ENCODE measurements at places on chromosomes 6 and 20.
A peak's percentile ranks its signal among the peaks of the same experiment; 100 is the strongest.

DNA sequence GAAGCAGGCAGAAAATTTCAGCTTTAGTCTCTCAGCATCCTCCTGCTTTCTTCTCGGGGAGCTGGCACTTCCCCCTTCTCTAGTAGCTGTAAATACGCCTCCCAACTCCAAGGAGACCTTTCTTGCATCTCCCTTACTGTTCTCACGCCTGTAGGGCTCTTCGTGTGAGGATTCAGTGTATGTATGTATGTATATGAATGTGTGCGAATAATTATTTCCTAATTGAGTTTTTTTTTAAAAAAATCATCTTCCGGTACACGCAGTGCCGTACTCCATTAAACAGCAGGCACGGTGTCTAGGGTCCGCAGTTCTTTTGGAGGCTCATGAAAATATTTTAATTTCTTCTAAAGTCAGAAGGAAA lies 85.4 kb downstream of the HFE start:
- peak; percentile 53 for DNase-seq

- no peak for DNase-seq
Measured at GRCh38 chr20:49636447-49636846, 68.5 kb upstream of the PTGIS start.

DNA sequence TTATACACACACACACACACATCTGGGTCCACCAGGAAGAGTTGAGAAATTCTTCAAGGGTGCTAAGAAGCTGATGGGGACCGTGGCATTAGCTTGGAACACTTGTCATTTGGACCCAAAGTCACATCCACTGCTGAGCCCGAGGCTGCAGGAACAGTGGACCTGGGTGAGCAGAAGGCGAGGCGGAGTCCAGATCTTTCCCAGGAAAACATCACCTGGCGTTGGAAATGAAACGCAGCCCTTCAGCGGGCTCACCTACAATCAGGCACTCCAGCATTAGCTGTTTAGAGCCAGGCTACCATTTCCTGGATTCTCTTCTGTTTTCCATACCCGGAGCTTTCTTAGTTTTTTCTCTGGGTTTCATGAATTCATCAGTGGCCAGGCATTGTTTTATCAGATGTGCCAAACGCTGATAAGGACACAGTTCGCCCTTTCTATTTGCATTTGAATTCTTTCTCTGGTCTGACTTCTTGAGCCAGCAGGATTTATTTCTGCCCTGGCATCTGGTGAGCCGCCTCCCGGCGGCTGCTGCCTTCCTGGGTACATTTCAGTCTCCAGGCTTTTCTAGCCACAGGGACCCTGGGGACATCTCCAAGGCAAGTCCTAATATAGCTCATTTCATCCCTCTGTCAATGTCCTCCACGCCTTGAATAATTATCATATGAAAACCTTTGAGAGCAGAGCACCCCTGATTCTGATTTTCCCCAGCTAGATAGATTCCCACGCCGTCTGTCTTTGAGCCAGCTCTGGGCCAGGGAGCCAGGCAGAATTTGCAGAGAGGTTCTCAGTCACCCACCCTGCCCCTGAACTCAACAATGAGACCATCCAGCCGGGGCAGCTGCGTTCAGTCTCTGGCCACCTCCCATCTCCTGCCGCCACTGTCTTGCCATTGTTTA lies 170.9 kb downstream of the TTLL2 start:
- no peak for DNase-seq

DNA sequence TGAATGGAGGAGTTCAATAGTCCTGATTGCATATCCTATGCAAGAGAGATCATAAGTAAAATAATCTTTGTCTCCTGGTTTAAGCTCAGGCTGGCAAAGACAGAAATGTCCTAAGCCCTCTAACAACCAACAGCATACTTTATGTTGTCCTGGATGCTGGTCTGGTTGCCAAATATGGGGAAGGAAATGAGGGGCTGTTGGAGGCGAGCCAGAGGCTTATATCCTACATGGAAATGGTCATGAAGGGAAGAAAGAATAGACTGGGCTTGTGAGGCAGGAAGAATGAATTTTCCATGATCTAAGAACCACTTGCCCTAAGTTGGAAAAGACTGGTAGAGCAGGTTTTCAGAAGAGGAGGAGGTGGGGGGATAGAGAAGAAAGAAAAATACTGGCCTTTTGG lies 237.1 kb downstream of the SMOC2 start:
- DNase-seq: no peak

GRCh38 chr6:99993533-99994251 lies at the start of gene MCHR2:
TSS of gene MCHR2 (minus strand) at chr6:99994223. CDS start at chr6:99956147, 38,076 bp downstream.
- DNase-seq: no peak

- DNase-seq: no peak
Measured at GRCh38 chr6:168221000-168221399, 98.6 kb downstream of the DACT2 start.

GRCh38 chr6:48766349-48766748 lies 655.4 kb upstream of the PTCHD4 start:
- no peak for DNase-seq

- peak; percentile 50 for DNase-seq
Measured at GRCh38 chr20:58693226-58694006, 816 bp downstream of the NPEPL1 start.

DNA sequence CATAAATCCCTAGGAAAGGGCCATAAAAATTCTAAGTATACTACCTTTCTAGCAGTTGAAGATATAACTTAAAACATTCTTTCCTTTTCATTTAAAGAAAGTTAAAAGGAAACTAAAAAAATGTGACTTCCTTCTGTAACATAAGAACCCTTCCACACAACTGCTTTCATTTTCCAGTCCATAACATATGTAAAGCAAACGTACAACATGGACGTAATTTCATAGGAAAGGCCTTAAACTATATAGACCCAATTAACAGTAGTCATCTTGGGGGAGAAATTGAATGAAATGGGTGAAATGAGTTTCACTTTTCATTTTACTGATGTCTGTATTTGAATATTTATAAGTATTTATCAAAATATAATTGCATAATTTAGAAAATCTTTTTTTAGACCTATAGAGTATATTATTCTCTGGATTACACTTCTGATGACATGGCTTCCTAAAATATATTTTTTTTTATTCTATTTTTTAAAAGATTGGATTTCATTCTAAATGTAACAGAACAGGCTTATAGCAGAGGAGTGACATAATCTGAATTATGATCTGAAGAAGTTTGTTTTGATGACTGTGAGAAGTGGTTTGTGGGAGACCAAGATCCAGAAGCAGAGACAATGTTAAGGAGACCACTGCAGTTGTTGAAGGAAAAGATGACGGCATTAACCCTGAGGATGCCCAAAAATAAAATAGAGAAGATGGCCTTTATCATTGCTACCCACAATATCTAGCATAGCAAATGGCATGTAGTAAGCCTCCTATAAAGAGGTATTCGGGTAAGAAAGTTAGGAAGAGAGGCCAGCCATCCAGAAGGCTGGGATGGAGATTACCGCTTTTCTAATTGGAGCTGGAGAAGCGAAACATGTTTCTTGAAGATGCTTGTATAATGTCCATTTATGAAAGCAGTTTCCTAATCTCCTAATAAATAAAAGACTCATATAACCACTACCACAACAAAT lies 260.4 kb downstream of the PTPRK start:
- no peak for DNase-seq

GRCh38 chr6:11386323-11386722 lies 151.2 kb upstream of the TMEM170B start:
- no peak for DNase-seq

- DNase-seq: no peak
Measured at GRCh38 chr20:43541214-43541613, 17.6 kb upstream of the SGK2 start.

DNA sequence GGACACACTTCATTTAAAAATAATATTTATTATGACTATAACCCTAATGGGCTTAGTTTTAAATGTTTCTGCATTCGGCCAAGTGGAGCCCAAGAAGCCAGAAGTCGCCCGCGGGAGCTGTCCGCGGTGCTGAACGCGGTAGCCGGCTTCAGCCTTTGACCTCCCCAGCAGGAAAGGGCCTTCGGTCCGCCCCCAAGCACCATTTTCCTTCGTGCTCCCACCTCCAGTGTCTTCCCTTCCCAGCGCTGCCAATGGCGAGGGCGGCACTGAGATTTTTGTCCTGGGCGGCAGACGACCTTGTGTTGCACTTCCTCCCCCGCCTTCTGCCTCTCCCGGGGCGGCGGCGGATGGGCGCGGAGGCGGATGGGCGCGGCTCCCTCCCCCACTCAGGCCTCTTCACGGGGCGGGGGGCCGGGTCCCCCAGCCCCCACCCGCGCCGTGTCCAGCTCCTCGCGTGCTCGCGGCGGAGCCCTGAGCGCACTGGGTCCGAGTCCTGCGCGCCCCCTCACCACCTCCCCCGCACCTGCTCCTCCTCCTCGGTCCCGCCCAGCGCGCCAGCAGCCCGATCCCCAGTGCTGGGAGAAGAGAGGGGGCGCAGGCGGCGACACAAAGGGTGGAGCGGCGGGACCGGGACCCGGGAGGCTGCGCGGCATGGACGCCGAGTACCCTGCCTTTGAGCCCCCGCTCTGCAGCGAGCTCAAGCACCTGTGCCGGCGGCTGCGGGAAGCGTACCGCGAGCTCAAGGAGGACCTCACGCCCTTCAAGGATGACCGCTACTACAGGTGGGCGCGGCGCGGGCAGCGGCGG lies 23.6 kb upstream of the TMEM181 start:
- DNase-seq: peak; percentile 85

DNA sequence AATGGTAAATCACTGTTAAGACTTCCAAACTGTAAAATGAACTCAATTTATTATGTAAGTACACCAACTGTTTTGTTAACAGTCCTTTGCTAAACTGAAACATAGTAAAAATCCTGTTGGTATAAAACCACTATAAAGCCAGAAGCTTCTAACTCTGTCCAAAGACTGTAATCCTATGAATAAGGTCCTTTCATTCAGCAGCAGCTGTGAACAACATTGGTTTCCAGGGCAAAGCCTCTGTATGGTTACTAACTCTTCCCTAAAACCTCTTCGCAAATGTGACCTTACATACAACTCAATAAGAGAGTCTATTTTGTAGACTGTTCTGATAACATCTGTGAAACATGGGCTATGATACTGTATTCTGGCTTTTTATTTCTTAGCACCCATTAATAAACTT lies 40.1 kb downstream of the NUP153 start:
- no peak for DNase-seq

- no peak for DNase-seq
Measured at GRCh38 chr6:168009331-168009730, 11.9 kb downstream of the KIF25 start.
